ENCODE measurements at places on chromosomes 2 and 18.

GRCh38 chr2:133886735-133887675 is 318.7 kb upstream of the NCKAP5 start:
- DNase-seq = no peak

- DNase-seq = no peak
Measured at GRCh38 chr2:100193291-100193710, 50.9 kb upstream of the AFF3 start.

DNA sequence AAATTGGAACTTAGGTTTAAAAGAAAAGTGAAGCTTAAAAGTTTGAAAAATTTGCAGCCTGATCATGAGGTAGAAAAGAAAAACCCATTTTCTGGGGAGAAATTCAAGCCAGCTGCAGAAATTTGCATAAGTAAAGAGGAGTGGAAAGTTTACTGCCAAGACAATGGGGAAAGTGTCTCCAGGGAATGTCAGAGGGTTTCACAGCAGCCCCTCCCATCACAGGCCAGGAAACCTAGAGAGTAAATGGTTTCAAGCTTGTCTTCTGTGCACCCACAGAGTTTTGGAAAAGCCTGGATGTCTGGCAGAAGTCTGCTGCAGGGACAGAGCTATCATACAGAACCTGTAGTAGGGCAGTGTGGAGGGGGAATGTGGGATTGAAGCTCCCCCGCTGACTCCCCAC is 254.0 kb upstream of the FSIP2 start:
- no peak for DNase-seq

GRCh38 chr2:234307322-234307961 is 189.4 kb downstream of the ARL4C start:
- no peak for DNase-seq

GRCh38 chr2:239312081-239312511 is 88.7 kb downstream of the HDAC4 start:
- DNase-seq = no peak

- DNase-seq = no peak
Measured at GRCh38 chr18:21262979-21263378, 20.9 kb downstream of the GREB1L start.

DNA sequence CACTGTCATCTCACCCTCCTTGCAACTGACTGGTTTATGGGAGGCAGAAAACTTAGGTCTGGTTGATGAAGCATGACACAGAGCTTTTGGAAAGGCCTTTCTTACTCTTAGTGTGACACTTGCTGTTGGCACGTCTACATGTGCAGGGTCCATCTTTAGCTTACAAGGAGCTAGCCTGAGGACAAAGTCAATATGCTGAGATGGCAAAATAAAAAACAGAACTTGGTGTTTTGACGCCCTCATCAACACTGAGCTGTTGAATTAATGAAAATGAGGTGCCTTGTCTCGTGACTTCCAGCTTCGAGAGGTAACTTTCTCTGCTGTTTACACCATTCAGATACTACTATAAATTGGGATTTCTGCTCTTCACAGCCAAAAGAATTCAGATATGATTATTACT is 78.5 kb upstream of the KIDINS220 start:
- no peak for DNase-seq

DNA sequence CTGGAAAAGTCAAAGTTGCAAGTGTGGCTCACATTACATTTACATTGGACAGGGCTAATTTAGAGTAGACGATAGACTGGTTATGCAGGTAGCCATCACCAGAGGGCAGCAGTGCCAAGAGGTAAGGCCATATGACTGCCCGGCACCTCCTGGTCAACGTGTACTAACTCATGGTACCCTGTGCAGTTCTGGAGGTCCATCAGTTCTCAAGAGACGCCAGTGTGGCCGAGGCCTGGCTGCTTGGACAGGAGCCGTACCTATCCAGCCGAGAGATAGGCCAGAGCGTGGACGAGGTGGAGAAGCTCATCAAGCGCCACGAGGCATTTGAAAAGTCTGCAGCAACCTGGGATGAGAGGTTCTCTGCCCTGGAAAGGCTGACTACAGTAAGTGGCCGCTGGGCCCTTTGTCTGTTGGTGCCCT is 65.8 kb upstream of the EML6 start:
- DNase-seq = no peak

DNA sequence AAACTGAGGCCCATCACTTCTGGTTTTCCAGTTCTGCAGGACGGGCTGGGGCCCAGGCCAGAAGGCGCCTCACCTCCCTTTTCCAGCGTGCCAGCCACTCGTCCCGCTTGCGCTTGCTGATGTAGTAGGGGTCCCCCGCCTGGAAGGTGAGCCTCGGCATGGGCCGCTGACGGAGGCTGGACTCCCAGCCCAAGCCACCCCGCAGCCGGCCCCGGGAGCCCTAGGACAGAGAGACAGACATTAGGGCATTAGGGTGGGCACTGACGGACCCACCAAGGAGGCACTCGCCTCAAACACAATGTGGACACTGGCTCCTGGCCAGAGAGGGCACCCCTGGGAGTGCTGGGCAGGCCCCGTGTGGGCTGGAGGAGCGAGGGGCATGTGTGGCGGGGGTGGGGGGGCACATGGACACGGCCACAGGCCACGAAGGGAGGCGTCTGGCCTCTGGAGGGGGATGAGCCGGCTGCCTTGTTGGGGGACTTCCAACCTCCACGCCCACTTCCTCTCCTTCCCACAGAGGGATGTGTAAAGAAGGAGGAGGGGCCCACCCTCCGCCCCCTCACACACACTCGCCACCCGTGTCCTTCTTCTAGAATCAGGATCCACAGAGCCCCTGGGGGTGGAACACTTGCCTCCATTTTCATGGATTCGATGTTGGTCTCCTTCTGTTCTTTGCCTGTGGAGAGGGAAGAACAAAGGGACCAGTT is 66.7 kb downstream of the DNMT3A start:
- DNase-seq = no peak

GRCh38 chr2:226580403-226580802 is 219.2 kb downstream of the IRS1 start:
- no peak for DNase-seq

GRCh38 chr2:173087214-173087581 is 11.6 kb downstream of the MAP3K20 start:
- no peak for DNase-seq

- DNase-seq = no peak
Measured at GRCh38 chr18:32803568-32803967, 30.7 kb upstream of the KLHL14 start.

GRCh38 chr18:69622184-69622583 is 221.5 kb downstream of the DOK6 start:
- no peak for DNase-seq

DNA sequence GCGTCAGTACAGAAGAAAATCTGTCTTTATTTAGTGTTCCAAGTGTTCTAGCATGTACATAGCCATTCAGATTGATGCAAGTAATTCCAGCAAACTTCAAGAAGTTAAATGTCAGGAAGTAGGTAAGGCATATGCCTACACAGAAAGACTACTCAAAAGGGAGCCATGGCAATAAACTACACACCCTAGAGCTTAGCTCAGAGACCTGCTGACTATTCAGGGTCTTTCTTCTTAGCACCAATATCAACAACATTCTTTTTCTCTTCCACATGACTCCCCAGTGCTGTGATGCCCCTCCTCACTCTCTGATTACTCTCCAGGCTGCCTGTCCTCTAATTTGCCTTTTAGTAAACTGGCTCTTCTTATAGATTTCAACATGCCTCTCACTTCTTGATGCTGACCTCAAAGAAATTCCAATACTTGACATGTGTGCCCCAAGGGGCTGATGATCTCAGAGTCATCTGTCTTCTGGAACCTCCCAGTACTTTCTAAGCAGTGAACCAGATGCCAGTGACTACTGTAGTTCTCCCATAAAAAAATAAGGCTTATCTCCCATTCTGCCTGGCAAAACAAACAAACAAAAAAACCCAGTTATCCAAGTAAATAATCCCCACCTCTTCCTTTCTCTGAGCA is 909.2 kb upstream of the FANCL start:
- no peak for DNase-seq

- no peak for DNase-seq
Measured at GRCh38 chr2:173956454-173956853, 8.7 kb downstream of the SP3 start.
